ENCODE measurements at places on chromosomes 6 and 20.

- DNase-seq = no peak
- no peak overlapping the region for H3K4me3 ChIP-seq
- H3K36me3 ChIP-seq = no peaks in the 10 kb centered on the region
These were observed 42.3 kb downstream of the GPR63 start for GRCh38 chr6:96794980-96795379.

- no peak overlapping the region for H3K4me3 ChIP-seq
- H3K36me3 ChIP-seq = peaks cover 52% of the 10 kb centered on the region
- no peaks in the 10 kb centered on the region for H3K4me1 ChIP-seq
- no peak for DNase-seq
- H3K27ac ChIP-seq = no peak overlapping the region
These were observed 7.7 kb downstream of the SPATA2 start for GRCh38 chr20:49907405-49908257.

GRCh38 chr6:2197984-2198383 lies 47.4 kb downstream of the GMDS start:
- no peak overlapping the region for H3K27ac ChIP-seq
- H3K4me1 ChIP-seq = peaks cover 13% of the 10 kb centered on the region
- no peaks in the 10 kb centered on the region for H3K27me3 ChIP-seq

- H3K4me1 ChIP-seq = peaks cover 6% of the 10 kb centered on the region
- DNase-seq = peak; percentile 27
- peak overlapping the region; percentile 27 for H3K4me3 ChIP-seq
- no peak overlapping the region for H3K27ac ChIP-seq
- H3K27me3 ChIP-seq = peaks cover 78% of the 10 kb centered on the region
- no peaks in the 10 kb centered on the region for H3K36me3 ChIP-seq
These were observed 3.0 kb downstream of the PRSS16 start for GRCh38 chr6:27250277-27251111.

DNA sequence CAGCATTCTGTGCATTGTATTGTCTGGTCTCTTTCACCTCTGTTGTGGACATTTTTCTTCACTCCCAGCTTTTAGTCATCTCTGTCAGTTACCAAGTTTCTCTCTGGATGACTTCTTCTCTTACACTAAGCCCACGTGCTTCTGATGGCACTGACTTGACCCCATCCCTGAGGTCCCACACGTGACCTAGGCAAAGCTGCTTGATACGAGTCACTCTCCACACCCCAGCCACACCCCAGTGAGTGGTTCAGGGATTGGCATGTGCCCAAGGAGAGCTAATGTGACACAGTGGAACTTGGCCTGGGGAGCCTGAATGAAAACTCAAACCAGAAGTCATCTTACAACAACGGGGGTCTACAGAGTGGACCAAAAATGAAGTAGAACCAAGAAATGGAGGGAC lies 32.2 kb downstream of the HTR1E start:
- no peak overlapping the region for H3K27ac ChIP-seq
- H3K4me3 ChIP-seq = no peak overlapping the region
- no peaks in the 10 kb centered on the region for H3K27me3 ChIP-seq
- no peak for DNase-seq

- no peaks in the 10 kb centered on the region for H3K27me3 ChIP-seq
- peaks cover 3% of the 10 kb centered on the region for H3K36me3 ChIP-seq
- peak overlapping the region; percentile 85 for H3K27ac ChIP-seq
- peaks cover 41% of the 10 kb centered on the region for H3K4me1 ChIP-seq
These were observed 60.4 kb downstream of the SRC start for GRCh38 chr20:37406010-37406998.

DNA sequence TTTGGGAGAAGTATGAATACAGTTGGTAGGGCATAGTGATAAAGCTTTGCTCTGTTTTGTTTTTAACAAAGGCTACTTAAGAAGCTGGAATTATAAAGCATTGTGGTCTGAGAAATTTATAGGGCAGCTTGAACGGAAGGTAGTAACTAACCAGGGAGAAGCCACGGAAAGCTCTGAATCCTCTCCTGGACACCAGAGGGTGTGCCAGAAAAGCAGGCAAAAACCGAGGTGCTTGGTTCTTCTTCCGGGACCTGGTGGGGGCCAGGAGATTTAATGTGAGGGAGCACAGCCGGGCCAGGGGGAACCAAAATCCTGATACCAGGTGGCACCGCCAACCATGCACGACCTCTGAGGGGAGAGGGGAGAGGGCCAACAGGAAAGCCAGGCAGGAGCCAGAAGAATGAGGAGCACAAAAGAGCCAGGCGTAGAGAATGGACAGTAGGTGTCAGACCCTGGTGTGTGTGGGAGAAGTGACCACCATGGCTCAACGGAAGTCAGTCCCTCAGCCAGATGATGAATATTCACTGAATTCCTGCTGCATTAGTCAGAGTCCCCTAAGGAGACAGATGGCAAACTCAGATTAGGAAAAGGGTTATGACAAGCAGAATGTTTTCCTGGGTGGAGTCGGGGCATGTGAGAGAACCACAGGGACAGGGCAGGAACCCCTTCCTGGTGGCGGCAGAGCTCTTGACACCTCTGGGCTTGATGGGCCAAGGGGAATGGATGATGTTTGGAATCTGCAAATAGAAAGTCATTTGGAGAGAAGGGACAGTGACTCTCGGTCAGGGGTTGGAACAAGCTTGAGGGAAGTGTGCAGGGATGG lies 262.3 kb downstream of the ZNF217 start:
- no peaks in the 10 kb centered on the region for H3K27me3 ChIP-seq
- peak; percentile 15 for DNase-seq
- no peaks in the 10 kb centered on the region for H3K36me3 ChIP-seq
- peaks cover 4% of the 10 kb centered on the region for H3K4me1 ChIP-seq

- H3K36me3 ChIP-seq = no peaks in the 10 kb centered on the region
- no peak for DNase-seq
- no peaks in the 10 kb centered on the region for H3K27me3 ChIP-seq
- no peak overlapping the region for H3K4me3 ChIP-seq
These were observed 59.9 kb downstream of the EYA2 start for GRCh38 chr20:46954490-46955038.

DNA sequence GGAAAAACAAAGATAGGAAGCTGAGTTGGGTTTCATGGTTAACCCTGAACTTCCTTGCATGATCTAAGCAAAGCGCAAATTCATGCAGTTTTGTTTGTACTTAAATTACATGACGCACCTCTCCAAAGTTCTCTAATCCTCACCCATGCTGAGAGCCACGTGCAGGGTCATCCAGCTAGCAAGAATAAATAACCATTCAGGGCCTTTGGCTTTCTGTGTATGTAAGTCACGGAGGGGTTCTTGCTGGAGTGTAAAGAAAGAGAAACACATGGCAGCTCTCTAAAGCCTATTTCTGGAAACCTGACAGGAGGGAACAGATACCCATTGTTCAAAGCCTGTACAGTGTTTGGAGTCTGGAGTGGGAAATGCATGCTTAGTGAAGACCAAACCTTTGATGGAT lies 171.7 kb upstream of the CCN2 start:
- no peak overlapping the region for H3K4me3 ChIP-seq
- H3K4me1 ChIP-seq = peaks cover 7% of the 10 kb centered on the region
- no peaks in the 10 kb centered on the region for H3K27me3 ChIP-seq
- no peak for DNase-seq

DNA sequence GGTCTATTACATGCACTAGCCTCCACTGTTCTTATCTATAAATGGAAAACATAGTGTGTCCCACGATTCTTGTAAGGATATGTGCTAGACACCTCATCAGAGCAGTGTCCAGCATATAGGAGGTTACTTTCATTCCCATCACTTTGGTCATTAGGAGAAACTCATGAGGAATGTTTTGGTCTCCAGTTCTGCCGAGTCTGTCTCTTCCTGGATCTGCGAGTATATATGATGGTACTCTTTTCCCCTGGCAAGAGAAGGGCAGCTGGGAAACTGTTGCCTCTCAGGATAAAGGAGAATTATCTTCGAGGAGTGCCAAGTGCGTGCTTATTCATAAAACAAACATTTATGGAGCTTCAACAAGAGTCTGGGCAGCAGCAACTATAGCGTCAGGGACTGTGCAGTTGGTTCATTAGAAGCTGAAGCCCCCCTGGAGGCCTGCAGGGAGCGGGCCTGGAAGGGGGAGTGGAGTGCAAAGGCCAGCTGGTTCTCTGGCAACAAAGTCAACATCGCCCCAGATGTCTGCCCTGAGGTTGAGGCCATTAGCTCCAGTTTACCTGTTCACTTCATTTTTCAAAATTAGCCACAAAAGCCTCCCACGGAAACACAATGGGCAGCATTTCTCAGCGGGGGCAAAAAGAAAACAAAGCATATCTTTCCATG lies 811.9 kb downstream of the MAFB start:
- H3K4me1 ChIP-seq = no peaks in the 10 kb centered on the region
- peak; percentile 12 for DNase-seq
- no peak overlapping the region for H3K4me3 ChIP-seq
- H3K36me3 ChIP-seq = no peaks in the 10 kb centered on the region
- no peaks in the 10 kb centered on the region for H3K27me3 ChIP-seq

DNA sequence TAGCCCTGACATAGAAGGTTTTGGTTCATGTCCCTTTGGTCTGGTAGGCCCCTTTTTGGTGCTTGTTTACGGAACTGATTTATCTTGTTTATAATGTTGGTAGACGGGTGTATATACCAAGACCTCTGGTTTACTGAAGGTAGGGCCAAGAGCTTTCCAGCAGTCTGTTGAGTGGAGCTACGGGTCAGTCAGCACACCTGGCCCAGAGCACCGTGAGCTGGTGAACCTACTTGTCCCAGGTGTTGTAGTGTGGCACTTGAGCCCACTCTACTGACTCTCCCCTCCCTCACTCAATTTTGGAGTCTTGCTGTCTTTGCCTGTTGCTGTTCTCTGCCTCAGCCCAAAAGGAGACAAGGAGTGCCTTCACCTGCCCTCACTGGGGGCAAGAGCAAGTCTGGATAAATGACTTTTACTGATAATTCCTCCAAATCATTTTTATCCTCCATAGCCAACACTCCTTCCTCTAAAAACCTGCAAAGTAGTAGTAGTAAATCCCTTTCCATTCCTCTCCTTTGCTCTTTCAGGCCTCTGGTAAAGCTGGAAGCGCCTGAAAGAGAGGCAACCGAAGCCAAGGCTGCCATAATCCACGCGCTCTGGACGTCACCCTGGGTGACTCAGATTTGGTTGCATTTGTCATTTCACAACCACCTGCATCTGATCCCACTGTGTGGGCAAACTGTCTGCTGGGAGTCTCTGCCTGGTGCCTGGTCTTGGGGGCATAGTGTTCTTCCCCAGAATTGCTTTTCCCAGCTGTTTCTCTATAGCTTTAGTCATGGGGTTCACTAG lies 22.2 kb downstream of the RREB1 start:
- H3K27me3 ChIP-seq = no peaks in the 10 kb centered on the region
- no peak for DNase-seq
- no peak overlapping the region for H3K4me3 ChIP-seq
- no peaks in the 10 kb centered on the region for H3K4me1 ChIP-seq

All from SK-N-SH (cell line).